Muscle of leg (tissue), 16 donors: ENCODE measurements at places on chromosomes 6 and 20. TPM values are rescaled to one million over a fixed set of nuclear protein-coding genes. Genes with fewer than 3 reads are reported as not detected.

- H3K36me3 ChIP-seq, result no peaks in the 10 kb centered on the region
- no peaks in the 10 kb centered on the region for H3K4me1 ChIP-seq
- DNase-seq, result no peak
- no peak overlapping the region for H3K27ac ChIP-seq
- no peaks in the 10 kb centered on the region for H3K27me3 ChIP-seq
These were observed 672.2 kb downstream of the EPM2A start for GRCh38 chr6:145063091-145063490.

DNA sequence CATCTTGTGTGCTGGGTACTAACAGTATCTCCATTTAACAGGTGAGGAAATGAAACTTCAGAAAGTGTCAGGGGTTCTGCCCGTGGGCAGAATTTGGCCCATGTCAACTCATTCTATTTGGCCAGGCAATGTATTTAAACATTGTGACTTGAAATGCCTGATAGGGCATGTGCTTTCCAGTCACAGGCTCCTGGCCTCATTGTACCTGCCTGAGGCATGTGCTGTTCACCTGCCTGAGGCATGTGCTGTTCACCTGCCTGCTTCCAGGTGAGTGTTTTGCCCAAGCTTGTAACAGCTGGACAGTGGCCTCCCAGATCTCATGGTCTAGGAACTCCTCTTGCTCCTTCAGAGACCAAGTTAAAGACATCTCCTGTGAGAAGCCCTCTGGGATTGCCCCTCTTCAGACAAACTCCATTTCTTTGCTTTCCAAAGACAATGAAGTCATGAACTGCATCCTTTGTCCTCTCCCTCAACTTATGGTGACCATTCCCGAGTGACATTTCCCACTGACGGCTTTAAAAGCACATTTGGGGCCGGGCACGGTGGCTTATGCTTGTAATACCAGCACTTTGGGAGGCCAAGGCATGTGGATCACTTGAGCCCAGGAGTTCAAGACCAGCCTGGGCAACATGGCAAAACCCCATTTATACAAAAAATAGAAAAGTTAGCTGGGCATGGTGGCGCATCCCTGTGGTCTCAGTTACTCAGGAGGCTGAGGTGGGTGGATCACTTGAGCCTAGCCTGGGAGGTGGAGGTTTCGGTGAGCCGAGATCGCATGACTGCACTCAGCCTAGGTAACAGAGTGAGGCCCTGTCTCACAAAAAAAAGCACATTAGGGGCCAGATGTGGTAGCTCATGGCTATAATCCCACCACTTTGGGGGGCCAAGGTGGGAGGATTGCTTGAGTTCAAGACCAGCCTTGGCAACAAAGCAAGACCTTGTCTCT, 48.7 kb downstream of the BCAS4 start:
- peaks cover 3% of the 10 kb centered on the region for H3K36me3 ChIP-seq
- no peak overlapping the region for H3K4me3 ChIP-seq
- DNase-seq, result no peak
- H3K27me3 ChIP-seq, result no peaks in the 10 kb centered on the region

CALHM4 gene
- polyA plus RNA-seq, result not detected

GRCh38 chr6:161200610-161201370, 73.1 kb downstream of the AGPAT4 start:
- no peak overlapping the region for H3K4me3 ChIP-seq
- H3K27ac ChIP-seq, result no peak overlapping the region
- H3K36me3 ChIP-seq, result no peaks in the 10 kb centered on the region
- peaks cover 9% of the 10 kb centered on the region for H3K4me1 ChIP-seq
- no peaks in the 10 kb centered on the region for H3K27me3 ChIP-seq

DNA sequence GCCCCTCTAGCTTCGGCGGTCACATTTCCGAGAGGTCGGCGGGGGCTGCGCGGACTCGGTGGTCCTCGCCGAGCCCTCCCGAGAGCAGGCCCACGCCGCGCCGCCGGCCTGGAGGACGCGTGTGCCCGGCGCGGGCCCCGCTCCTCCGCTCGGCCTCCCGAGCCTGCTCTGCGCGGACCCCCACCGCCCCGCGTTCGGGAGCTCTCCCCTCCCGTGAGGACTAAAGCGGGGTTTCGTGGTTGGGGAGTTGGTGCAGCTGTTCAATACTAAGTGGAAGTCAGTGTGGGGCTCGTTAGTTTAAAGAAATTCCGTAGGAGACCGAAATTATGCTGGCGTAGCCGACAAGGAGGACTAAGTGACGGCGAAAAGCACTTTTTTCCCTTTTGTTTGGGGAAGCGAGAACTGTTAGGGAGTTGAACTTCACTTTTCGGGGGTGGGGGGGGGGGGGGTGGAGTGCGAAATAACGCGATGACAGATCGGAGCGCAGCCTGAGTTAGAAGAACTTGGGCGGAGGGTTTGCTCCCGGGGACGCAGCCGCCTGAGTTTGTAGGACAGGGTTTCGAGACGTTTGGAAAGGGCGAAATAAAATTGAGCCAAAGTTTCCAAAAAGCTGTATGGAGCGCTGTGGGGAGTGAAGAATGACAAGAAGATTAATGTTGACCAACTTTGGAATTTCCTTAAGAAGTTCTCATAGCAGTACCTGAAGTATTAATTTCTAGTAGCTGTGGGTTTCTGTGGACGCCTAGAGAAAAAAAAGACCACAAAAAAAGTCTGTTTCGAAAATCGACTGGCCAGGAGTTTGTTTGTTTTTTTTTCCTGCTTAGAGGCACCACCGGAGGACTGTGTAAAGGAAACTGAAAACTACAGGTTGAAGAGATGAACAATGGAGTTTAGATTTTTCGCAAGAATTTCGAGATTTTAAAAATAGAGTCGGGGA, 1.4 kb downstream of the QKI start:
- no peaks in the 10 kb centered on the region for H3K27me3 ChIP-seq
- H3K36me3 ChIP-seq, result peaks cover 4% of the 10 kb centered on the region
- peak; percentile 87 for DNase-seq
- H3K4me1 ChIP-seq, result peaks cover 2% of the 10 kb centered on the region
- H3K4me3 ChIP-seq, result peak overlapping the region; percentile 94

- DNase-seq, result no peak
- peaks cover 7% of the 10 kb centered on the region for H3K36me3 ChIP-seq
- H3K27ac ChIP-seq, result no peak overlapping the region
- H3K4me3 ChIP-seq, result no peak overlapping the region
- no peaks in the 10 kb centered on the region for H3K27me3 ChIP-seq
- peaks cover 5% of the 10 kb centered on the region for H3K4me1 ChIP-seq
These were observed 1.4 kb downstream of the CYB5R4 start for GRCh38 chr6:83860782-83861495.

RALY gene
- 147 TPM for polyA plus RNA-seq

GRCh38 chr20:62695448-62696414, 12.9 kb upstream of the NTSR1 start:
- no peak overlapping the region for H3K27ac ChIP-seq
- peaks cover 20% of the 10 kb centered on the region for H3K27me3 ChIP-seq
- peaks cover 23% of the 10 kb centered on the region for H3K4me1 ChIP-seq
- H3K4me3 ChIP-seq, result no peak overlapping the region
- DNase-seq, result no peak

GRCh38 chr6:21084656-21085055, 508.9 kb upstream of the SOX4 start:
- no peak overlapping the region for H3K4me3 ChIP-seq
- H3K27me3 ChIP-seq, result no peaks in the 10 kb centered on the region
- H3K36me3 ChIP-seq, result no peaks in the 10 kb centered on the region
- no peak overlapping the region for H3K27ac ChIP-seq
- no peaks in the 10 kb centered on the region for H3K4me1 ChIP-seq
- no peak for DNase-seq
